ENCODE measurements at places on chromosomes 11 and 22.

- no peak for DNase-seq
These were observed 9.2 kb upstream of the OR9Q2 start for GRCh38 chr11:58179648-58180047.

DNA sequence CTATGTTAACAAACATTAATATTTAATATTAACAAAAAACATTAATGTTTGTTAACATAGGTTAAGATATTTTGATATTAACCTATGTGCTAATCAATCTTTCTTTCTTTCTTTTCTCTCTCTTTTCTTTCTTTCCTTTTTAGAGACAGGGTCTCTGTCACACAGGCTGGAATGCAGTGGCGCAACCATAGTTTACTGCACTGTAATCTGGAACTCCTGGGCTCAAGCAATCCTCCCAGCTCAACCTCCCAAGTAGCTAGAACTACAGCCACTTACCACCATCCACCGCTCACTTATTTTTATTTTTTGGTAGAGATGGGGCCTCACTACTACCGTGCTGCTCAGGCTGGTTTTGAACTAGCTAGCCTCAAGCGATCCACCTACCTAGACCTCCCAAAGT is 13.2 kb downstream of the SIK3 start:
- no peak for DNase-seq

DNA sequence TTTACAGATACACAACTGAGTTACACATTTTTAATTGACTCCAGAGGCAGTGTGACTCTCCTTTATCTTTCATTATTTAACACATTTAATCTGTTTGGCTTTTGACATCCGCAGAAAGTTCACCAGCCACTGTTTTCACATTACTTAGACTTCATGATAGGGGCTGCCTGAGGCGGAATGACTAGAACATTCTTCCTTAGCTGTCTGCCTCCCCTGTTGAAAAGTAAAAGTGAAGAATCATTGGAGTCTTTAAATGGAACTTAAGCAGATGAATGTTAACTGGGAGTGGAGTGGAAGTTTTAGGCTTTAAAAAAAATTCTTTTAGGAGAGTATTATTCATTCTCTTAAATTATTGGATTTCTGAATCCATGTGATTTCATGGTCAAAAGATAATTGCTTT is 229.2 kb upstream of the MTNR1B start:
- DNase-seq: no peak

GRCh38 chr11:68978931-68979594 is 1.7 kb downstream of the MRGPRD start:
- DNase-seq: peak; percentile 4

GRCh38 chr11:70111269-70112016 is 33.3 kb downstream of the ANO1 start:
- no peak for DNase-seq

GRCh38 chr11:134756811-134757540 is 344.9 kb upstream of the B3GAT1 start:
- DNase-seq: no peak

DNA sequence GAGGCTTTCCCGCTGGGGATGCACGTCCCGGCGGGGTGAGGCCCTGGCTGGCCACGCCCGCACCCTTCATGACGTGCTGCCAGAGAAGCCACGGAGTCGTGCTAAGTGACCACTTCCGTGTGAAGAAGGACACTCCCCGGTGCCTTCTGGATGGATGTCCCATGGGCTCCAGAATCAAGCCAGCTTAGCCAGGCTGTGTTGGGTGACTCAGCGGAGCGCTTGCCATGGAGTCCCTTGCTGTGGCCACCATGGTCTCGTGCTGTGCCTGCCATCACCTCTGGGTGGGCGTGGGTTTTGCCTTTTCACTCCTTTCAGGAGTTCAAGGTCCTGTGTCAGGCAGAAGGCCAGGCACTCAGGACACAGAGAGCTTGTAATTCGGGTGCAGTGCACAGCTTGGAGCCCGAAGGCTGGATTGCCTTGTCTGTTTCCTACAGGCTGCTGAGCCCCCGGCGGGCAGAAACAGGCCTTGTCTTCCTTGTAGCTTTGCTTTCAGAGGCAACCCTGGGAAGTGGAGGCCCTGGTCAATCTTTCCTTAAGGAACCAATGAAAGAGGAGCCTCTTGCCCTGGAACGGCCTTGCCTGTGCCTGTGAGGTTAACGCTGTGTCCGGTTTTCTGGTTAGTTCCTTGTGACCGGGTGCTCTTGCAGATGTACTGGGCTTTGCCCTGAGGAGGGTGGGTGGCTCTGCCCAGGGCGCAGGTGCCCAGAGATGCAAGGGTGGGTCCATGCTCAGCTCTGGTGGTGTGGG is 268.6 kb downstream of the TBC1D22A start:
- no peak for DNase-seq

GRCh38 chr11:101511065-101511464 is 72.7 kb downstream of the TRPC6 start:
- no peak for DNase-seq

DNA sequence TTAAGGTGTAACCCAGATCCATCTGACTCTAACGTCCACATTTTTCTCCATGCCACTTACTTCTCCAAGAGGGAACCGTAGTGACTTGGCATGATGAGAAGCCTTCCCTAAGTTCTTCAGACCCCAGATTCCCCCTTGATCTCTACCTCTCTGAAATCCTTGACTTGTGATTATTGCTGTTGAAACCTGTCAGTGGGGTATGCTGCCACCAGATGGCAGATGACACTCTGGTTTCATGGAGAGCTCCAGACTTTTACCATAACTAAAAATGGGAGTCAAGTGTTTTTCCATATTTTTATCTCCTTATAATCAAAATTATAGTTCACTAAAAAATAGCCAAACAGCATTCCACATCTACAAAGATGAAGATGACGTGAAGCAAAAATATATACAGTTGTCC is 504.2 kb downstream of the SOX6 start:
- DNase-seq: no peak

DNA sequence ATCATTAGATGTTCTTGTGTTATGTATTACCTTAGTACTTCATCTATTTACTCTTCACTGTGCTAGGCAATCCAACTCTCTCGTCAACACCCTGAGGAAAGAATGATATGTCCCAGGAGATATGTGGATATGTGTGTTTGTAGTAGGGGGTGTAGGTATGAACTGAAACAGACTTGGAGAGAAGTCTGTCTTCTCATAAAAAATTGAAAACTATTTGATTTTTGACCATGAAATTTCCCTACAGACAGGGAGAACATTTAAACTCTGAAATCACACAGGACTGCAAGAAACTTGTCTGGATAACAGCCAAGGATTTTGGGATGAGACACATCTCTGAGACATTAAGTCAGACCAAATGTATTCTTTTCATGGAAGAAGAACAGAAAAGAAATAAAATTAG is 967.0 kb upstream of the FAT3 start:
- DNase-seq: no peak

DNA sequence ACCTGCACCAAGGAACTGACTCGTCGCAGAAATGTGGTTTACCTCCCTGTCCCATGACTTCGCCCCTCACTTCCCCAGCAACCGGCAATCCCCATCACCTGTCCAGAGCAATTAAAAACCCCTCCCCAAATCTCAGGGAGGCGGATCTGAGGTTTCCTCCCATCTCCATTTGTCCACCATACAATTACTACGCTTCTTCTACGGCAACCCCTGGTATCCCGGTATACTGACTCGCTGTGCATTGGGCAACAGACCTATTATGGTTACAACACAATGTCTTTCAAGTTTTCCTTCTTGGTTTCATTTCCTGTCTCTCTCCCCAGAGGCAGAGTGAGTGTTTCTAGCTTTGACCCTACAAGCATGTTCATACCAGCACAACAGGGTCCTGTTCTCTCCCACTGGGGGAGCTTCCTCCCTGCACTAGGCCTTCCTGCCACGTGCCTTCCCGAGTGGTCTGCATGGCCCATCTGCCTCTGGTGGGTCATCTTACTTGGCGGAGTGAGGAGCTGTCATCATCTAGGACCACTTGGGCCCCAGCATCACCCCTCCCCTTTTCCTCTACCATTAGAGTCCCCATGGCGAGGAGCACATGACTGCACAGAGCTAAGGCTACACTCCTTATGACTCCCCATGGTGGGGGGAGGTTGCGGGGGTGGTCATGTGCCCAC is 30.3 kb upstream of the NAP1L4 start:
- no peak for DNase-seq

GRCh38 chr11:5443835-5444393 is 2.6 kb upstream of the OR51I1 start:
- DNase-seq: no peak

- DNase-seq: no peak
These were observed 14.5 kb downstream of the SAA1 start for GRCh38 chr11:18280438-18281045.

GRCh38 chr11:107042748-107043147 is 24.5 kb upstream of the GUCY1A2 start:
- DNase-seq: no peak

GRCh38 chr11:6548641-6549040 is 51.6 kb downstream of the DNHD1 start:
- DNase-seq: no peak

DNA sequence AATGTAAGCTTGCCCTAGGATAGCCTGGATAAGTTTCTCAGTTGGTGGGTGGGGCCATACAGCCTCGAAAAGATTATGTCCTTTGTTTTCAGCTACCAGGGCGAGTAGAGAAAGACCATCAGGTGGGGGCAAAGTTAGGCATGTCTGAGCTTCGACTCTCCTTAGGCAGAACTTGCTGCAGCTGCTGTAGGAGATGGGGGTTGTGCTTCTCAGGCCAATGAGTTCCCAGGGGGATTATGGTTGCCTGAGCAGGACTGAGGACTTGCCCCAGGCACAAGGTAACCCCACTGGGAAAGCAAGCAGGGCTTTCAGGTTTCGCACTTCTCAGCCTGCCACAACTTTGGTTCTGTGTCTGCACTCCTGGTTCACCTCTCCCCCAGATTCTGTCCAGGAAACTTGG is 173.4 kb upstream of the SESN3 start:
- DNase-seq: no peak

DNA sequence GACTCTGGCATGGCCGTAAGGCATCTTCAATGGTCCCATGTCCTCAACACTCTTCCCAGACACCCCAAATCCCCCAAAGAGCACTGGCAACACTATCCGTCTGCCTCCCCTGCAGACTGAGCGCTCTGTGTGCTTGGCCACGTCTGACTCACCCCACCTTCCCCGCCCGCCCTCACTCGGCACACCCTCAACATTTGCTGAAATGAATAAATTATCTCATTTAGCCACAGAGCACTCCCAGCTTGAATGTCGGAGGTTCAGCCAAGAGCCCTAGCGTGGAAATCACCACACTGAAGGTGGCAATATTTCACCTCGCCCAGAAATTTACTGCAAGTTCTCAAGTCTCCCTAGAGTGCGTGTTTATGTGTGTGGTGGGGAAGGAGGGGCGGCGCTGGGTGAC is 46.6 kb upstream of the TCF20 start:
- DNase-seq: peak; percentile 54

DNA sequence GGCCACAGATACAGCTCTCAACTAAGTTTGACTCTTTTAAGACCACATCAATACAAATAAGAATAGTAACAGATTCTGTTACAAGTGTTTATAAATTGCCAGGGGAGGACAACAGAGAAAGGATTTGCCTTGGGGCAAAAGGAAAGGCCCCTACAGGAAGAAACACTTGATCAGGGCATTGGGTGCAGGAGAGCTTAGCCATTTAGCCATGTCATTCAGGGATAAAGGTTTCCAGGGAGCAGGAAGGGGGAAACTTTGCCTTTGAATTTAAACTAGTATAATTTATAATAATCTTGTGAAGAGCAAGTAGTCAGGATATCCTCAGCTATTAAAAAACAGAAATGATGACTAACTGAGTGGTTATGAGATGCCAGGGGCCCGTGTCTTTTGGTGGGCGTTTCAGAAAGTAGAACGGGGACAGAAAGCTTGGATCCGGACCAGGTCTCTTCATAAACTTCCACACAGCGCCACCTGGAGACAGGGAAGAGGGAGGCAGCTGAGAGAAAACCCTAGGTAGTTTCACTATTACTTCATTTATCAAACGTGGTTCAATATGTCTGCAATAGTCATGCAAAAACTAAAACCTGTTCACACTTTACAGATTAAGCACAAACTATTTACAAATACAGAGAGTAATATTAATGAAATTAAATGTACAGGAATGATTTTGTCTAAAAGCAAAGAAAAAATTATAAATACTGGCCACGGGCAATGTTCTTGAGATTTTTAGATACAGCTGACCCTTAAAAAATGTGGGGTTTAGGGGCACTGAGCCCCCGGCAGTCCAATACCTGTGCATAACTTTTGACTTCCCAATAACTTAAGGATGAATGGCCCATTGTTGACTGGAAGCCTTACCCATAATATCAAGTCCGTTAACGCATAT is 11.0 kb upstream of the SLC5A4 start:
- DNase-seq: peak; percentile 52

- no peak for DNase-seq
These were observed 25.0 kb downstream of the ARRB1 start for GRCh38 chr11:75326439-75326810.

GRCh38 chr11:48017105-48017830 is 36.9 kb downstream of the PTPRJ start:
- DNase-seq: peak; percentile 50

DNA sequence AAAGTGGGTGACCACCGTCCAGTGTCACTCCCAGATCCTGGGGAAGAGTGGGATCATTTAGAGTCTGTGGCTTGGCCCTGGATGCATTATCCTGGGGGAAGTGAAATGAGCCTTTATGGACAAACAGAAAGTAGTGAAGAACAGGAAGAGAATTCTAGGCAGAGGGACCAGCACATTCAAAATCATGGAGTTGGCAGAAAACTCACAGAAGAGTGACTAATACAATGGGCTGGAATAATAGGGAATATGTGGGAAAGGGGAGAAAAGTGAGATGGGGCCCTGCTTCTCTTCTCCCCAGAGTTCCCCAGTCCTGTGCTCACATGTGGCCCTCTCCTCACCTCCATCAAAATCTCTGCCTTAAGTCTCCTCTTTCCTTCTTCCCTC is 84.3 kb downstream of the CCDC81 start:
- DNase-seq: no peak

- no peak for DNase-seq
These were observed 3.4 kb downstream of the TENM4 start for GRCh38 chr11:79437278-79437980.

DNA sequence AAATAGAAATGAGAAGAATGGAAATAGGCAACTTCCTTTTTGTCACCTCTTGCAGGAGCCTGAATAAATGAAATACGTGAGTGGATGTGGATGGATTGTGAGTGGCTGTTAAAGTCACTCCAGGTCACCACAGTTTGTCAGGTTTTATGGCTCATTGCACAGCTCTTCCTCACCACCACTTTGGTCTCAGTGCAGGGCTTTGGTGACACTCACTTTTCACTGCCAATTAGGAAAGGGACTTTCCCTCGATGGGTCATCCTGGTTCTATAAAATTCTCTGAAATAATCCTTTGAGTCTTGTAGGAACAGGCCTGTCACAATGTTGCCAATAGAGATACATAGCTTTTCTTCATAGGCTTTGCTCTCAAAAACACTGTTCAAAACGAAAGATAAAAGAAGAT is 172.4 kb upstream of the C11orf87 start:
- no peak for DNase-seq

- DNase-seq: no peak
These were observed 11.8 kb upstream of the KCNE3 start for GRCh38 chr11:74478877-74479731.

Measured in CD4-positive, alpha-beta T cell treated with Interleukin-15 for 1 hour (primary cell).